Amygdala (tissue), 56 donors: ENCODE measurements at places on chromosomes 1 and 21.

GRCh38 chr21:37896788-37897187 lies 19.5 kb downstream of the KCNJ6 start:
- no peak for DNase-seq

- DNase-seq, result no peak
Measured at GRCh38 chr1:117613969-117614729, 8.3 kb downstream of the TENT5C start.

GRCh38 chr1:163924041-163924440 lies 602.3 kb downstream of the NUF2 start:
- no peak for DNase-seq

DNA sequence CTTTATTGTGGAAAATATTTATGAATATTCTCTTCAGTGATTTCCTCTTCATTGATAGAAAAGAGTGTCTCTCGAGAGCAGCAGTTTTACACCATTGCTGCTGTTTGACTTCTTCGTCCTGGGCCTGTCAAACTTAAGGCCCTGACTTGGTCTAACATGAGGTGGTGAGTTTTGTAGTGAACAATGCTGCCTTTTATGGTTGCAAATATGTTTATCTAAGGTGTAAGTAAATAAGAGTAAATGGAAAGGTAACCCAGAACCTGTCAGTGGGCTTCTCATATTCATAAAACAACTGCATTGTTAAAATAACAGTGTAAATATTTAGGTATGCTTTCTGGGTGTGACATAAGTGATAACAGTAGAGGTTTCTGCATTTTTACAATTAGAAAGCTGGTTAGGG lies 62.8 kb upstream of the SCCPDH start:
- no peak for DNase-seq

DNA sequence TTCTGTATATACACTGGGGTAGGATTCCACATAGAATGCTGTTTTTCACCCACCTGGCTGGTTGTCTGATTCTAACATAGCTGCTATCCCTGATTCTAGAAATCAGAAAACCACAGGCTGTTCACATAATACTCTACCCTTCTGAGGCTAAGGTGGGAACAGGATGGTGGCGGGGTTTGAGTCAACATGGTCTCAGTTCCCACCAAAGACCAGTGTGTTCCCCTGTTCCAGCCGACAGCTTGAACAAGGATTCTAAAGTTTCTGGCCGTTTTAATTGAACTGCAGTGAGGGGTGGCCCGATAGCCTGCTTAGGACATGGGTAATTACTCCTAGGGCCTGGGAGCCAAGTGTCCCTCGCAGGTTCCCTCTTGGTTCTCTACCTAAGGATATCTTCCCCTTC lies 38.4 kb downstream of the PEX14 start:
- no peak for DNase-seq

GRCh38 chr1:158049853-158050252 lies 56.4 kb downstream of the KIRREL1 start:
- no peak for DNase-seq

DNA sequence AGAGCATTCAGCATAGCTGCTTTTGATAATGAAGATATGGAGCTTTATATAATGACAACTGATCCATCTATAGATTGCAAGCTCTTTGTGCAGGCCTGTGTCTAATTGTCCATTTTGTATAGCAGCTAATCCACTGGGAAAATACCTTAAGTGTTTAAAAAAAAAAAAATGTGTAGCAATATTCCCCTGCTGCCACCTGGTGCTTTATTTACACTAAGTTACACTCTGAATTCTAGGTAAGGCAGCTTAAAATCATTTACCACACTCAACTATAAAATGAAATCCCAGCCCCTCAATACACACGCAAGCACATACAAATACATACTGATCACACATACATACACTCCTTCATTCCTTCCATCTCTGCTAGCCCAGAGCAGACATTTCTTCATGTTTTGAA lies 49.1 kb upstream of the BCL9 start:
- no peak for DNase-seq

- DNase-seq, result no peak
Measured at GRCh38 chr1:215132156-215132555, 49.6 kb downstream of the KCNK2 start.

GRCh38 chr21:43269957-43270705 lies 101.3 kb downstream of the CRYAA start:
- no peak for DNase-seq

GRCh38 chr1:115077984-115078330 lies 11.3 kb downstream of the TSPAN2 start:
- no peak for DNase-seq

DNA sequence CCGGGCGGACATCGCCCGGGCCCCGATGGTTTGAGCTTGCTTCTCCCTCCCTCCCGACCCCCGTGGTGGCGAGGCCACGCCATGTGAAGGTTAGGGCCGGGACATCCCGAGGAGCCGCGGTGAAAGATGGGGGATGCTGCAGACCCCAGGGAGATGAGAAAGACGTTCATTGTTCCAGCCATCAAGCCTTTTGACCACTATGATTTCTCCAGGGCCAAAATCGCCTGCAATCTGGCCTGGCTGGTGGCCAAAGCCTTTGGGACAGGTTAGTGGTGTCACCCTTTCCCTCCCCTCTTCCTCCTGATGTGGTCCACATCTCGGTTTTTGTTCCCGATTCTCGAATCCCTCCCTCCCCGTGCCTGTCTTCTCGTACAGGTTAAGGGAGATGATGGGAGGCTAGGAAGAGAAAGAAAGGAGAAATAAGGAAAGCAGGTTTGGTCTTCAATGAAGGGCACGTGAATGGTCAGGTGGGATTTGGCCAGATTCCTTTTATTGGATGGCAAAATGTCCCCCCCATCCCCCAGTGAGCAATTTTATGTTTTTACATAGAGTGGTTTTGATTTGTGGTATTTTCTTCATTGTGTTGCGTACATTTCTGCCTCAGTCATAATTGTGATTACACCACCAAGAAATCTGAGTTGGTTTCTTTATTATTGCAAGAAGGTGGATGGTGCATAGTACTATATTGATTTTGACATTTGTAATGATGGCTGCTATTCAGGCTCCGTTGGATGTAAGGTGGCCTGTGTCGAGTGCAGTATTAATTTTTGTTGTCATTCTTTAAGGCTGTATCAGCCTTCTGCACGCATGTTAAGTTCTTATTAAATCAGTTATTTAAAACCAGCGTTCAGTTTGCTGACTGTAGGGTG lies 1.2 kb downstream of the CAMSAP2 start:
- no peak for DNase-seq

DNA sequence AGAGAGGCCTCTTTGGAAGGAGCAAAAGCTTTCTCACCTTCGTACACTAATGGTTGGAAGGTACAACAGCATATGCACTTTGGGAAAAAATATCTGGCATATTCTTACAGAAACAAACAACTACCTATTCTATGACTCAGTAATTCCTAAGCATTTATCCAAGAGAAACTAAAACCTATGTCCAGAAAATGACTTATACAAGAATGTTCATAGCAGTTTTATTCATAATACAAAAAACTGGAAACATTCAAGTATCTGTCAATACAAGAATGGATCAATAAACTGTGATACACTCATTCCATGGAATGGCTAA lies 8.2 kb downstream of the NBPF1 start:
- DNase-seq, result no peak

DNA sequence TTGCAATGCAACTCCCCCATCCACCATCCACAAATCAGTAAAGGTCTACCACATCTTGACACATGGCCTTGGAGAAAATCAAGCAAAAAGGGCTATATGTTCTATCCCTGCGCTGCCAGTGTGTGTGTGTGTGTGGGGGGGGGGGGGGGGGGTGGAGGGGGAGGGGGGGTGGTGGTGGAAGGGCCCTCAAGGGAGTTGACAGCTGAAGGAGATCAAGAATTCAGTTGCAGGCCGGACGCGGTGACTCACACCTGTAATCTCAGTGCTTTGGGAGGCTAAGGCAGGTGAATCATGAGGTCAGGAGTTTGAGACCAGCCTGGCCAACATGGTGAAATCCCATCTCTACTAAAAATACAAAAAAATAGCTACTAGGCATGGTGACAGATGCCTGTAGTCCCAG lies 37.6 kb upstream of the CLIC4 start:
- DNase-seq, result no peak

GRCh38 chr1:3387401-3387800 lies 67.1 kb upstream of the ARHGEF16 start:
- no peak for DNase-seq

DNA sequence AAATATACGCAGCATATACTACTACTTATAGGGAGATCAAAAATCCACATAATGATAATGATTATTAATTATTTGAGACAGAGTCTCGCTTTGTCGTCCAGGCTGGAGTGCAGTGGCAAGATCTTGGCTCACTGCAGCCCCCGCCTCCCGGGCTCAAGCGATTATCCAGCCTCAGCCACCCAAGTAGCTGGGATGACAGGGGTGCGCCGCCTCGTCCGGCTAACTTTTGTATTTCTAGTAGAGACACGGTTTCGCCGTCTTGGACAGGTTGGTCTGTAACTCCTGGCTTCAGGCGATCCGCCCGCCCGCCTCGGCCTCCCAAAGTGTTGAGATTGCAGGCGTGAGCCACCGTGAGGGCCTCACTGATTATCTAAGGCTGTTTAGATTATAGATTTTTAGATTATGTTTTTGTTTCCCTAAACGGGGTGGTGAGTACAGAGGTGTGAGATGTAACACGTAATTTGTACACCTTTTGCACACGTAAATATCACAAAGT lies 548 bp upstream of the SLC25A33 start:
- no peak for DNase-seq

GRCh38 chr1:85240174-85240601 lies 19.3 kb downstream of the C1orf52 start:
- no peak for DNase-seq

DNA sequence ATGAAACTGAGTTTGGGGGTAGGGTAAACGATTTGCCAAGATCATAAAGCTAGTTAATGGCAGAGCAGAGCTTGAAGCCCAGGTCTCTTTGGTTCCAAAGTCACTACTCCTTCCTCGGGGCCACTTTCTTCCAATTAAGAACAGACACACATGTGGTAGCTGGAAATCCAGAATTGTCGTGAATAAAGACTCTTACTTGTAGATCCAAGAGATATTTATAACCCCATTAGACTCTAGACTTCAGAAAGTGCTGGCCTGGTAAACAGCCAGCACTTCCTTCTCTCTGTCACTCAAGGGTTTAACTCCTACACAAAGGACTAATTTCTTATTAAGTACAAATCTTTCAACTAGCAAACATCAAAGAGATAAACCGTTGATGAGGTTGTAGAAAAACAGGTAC lies 2.7 kb downstream of the FAM163A start:
- no peak for DNase-seq

GRCh38 chr1:8698937-8699447 lies 118.4 kb downstream of the RERE start:
- DNase-seq, result no peak

- DNase-seq, result peak; percentile 26
Measured at GRCh38 chr1:31822766-31823165, 6.9 kb upstream of the SPOCD1 start.

DNA sequence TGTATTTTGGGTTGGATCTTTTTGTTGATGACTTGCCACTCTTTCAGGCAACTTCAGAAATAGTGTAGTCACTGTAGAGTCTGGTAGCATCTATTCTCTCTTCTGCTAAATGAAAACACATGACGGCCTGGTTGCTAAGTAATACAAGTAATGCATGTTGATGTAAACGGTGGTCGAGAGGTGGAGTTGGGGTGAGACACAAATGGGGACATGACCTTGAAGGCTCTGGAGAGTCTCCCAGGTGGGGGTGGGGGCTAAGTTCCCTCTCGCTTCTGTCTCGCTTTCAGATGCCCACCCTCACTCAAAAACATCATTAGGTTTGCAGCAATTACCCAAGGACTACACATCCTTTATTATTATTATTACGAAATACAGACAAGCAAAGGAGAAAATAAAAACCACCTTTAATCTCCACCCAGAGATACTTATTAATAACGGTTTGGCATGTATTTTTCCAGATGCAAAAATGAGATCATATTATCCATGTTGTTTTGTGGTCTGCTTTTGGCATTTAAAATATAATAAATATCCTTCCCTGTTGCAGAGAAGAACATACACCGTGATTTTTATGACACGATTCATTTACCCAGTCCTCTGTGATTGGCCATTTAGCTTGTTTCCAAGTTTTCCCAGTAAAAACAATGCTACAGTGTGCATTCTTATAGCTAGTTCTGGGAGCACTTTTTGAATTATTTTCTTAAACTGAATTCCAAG lies 138.1 kb downstream of the MIS18A start:
- no peak for DNase-seq

- DNase-seq, result no peak
Measured at GRCh38 chr21:33587792-33588484, 546 bp downstream of the DONSON start.

DNA sequence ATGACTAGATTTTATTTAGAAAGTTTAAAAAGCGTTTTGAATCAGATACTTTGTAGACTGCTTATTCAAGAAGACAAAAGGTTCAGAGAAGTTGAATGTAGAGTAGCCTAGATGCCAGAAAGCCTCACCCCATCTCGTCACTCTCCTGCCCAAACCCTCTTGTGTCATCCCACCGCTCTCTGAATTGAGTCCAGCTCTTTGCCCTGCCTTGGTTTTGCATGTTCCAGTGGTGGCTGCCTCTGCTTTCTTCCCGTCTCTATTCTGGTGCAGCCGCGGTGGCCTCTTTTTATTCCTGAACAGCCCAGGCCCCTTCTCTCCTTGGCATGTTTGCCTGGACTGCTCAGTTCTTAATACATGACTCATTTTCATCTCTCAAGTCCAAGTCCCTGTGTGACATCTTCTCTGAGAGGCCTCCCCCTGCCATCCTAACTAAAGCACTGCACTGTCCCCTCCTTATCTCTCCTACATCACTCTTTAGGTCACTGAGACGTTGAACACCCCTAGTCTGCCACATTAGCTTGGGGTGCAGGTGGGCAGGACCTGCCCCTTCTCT lies 22.9 kb downstream of the PRDM2 start:
- DNase-seq, result no peak

DNA sequence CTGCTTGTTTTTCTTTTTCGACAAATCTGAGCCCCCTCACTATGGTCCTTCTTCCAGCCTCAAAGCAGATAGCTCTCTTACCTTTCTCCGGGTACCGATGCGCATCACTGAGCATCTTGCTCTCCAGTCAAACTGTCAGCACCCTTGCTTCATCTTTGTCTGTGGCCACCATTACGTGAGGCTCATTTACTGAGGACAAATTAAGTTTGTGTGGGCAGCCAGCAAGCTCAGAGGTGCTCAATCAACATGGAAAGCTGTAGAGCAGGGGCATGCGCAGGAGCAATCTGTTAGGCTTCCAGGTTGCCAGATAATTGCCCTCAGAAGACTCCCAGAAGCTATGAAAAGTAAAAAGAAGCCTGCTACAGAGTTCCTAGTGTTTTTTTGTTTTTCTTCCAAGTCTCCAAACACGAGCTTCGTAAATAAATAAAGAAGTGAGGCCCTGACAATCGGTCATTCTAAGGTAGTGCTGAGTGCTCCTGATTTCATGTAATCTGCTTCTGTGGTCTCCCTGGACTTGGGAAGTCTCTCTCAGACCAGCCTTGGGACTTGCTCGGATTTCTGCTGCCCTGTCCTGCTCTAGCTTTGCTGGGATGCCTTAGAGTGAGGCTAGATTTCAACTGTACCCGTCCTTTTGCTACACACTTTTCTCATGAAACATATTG lies 1.8 kb downstream of the C1orf53 start:
- no peak for DNase-seq

DNA sequence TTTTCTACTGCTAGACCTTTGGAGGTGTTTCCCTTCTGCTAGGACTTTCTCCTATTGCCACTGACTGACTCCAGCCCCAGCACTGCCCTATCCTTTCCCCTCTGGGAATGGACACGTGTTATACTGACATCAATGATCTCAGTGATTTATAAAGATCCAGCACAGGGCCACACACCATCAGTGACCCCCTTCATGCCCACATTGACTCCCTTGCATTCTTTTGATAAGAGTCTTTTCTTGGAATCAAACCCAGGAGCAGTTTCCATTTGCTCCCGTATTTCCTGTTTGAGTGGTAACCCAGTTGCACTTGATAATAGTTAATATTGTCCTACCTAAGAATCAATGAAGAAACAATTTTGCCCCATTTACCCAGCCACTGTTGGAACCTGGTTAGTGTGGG lies 501.0 kb upstream of the USP24 start:
- no peak for DNase-seq
